Inflammatory macrophage treated with lipopolysaccharide for 4 hours (primary cell): ENCODE measurements at places on chromosomes 4 and X.

DNA sequence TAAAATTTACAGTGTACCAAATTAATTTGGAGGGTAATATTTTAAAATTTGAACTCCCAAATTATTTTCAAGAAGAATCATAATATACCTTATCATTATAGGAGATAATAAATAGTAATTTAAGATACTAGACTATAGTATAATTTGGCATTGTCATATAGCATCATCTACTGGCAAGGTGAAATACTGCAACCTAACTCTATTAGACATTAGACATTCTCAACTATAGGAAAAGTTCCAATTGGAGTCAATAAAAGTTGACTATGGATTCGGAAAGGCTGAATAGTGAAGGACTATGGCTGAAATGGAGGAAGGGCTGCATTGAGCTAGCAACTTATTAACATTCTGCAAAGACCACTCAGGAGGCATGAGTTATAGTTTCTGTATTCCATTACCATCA lies 113.0 kb downstream of the PRDM5 start:
- DNase-seq: peak; percentile 16

DNA sequence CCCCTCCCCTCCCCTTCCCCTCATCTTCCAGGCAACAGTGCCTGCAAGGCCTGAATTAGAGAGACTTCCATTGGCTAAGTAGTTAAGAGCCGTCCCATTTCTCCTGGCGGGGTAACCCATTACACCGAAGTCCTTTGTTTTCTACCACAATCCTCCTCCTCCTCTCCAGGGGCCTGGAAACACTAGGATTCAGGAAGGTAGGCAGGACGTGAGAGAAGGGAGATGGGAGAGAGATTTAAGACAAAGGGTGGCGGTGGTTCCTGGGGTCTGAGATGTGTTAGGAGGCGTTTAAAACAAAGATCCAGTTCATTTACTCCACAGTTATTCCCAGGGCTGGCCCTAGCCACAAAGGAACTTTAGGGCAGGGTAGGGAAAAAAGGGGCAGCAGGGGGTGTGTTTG lies 28.0 kb downstream of the NYX start:
- no peak for DNase-seq

DNA sequence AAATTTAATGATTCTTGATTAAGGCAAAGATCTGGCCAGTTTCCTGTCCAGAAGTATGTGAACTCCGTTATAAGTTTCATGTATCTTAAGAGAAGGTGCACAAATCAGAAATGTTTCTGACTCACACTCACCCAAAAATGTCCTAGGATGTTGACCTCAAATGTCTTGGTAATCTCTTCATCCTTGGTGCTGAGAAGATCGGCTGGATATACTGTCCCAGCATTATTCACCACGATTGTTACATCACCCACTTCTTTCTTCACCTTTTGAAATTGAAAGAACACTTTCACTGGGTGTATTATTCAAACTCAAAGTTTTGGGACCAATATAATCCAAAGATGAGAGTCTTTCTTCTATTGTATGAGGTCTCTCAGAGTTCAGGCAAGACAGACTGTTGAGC lies 5.7 kb downstream of the HSD17B13 start:
- no peak for DNase-seq

- no peak for DNase-seq
Observed at GRCh38 chr4:102527695-102528283, 26.6 kb downstream of the NFKB1 start.

GRCh38 chr4:181424362-181425016 lies 818.7 kb upstream of the TENM3 start:
- DNase-seq: no peak

DNA sequence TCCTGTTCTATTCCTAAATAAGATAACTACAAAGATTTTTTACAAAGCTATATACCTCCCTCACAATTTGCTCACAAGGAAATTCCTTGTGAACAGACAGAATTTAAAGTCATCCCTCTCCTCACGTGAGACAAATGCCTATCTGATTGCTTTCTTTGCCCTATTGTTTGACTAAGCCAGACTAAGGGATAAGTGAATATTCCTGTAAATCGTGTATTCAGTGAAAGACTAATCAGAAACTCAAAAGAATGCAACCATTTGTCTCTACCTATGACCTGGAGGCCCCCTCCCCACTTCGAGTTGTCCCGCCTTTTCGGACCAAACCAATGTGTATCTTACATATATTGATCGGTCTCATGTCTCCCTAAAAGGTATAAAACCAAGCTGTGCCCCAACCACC lies 15.3 kb upstream of the ZBTB33 start:
- DNase-seq: no peak

GRCh38 chrX:25523574-25524540 lies 508.1 kb upstream of the ARX start:
- no peak for DNase-seq

DNA sequence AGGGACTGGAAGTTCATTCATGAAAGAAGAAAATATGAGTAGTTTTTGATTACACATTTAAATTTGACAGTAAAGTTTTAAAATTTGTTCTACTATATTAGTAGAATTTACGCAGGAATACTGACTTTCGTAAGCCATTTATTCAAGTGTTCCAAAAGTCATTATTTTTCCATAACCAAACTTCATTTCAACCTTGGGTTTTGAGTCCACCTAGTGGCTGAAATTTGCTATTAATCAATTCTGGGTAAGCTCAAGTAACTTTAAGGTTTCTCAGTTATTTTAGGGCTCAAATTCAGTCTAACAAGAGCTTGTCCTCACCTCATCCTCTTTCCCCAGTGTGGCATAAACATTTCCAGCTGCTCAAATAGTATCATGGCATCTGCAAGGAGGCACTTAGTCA lies 175.4 kb downstream of the SH3BGRL start:
- DNase-seq: peak; percentile 28

- peak; percentile 17 for DNase-seq
Observed at GRCh38 chr4:128287141-128287870, at the start of gene PGRMC2. TSS of gene PGRMC2 (minus strand) at chr4:128287813. CDS start at chr4:128287790, 23 bp downstream.

GRCh38 chr4:59091146-59092142 lies 1981.3 kb upstream of the IGFBP7 start:
- no peak for DNase-seq

DNA sequence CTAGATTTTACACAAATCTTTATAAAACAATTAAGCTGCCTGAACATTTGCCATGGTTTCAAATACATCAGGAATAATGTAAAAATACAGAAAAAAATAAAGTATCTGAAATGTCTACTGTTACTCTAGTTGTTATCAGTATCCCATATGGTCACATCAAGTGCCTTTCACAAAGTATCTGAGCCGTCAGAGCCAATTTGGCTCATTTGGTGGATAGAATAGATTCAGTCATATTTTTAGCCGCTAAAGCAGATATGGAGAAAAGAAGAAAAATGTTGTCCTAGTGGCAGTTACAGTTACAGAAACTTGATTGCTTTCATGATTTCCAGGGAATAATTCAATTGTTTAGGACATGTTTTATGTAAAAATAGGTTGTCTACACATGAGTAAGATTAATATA lies 641.1 kb downstream of the RAPGEF2 start:
- no peak for DNase-seq

DNA sequence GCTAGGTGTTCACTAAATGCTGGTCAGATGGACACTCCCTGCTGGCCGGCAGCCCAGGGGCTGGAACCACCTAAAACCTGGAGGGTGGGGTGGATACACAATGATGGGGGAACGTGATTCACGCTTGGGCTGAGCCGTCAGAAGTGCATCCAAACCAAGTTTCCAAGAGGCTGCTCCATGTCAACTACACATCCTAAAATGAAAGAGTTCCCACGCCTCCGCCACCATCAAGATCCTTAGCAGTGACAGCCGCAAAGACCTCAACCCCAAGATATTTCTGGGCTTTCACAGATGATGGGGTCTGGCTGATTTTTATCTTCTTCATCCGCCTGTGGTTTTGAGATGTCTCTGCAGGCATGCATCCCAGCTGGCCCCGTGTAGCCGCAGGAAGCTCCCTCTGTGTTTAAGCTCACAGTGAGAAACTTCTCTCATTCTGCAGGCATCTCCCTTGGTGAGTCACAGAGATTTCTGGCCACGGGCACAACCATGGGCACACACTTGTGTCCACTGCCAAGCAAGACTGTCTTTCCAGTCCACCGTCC lies 84.4 kb downstream of the HTRA3 start:
- no peak for DNase-seq

DNA sequence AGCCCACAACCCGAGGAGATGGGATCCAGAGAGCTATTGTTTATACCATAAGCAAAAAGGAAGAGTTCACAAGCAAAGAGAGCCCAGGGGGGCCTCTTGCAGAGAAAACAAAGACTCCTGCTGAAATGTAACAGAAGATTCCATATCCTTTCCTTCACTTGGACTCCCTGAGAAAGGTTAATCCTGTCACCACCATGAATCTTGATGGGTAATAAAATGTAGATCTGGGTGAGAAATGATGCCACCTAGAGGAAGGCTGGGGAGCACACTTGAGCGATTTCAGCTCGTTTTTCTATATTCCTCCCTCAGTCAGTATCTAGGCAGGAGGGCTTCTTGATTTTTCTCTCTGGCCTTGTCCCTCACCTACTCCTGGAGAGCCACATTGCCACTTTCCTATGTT lies 10.2 kb upstream of the KCNE5 start:
- DNase-seq: no peak

DNA sequence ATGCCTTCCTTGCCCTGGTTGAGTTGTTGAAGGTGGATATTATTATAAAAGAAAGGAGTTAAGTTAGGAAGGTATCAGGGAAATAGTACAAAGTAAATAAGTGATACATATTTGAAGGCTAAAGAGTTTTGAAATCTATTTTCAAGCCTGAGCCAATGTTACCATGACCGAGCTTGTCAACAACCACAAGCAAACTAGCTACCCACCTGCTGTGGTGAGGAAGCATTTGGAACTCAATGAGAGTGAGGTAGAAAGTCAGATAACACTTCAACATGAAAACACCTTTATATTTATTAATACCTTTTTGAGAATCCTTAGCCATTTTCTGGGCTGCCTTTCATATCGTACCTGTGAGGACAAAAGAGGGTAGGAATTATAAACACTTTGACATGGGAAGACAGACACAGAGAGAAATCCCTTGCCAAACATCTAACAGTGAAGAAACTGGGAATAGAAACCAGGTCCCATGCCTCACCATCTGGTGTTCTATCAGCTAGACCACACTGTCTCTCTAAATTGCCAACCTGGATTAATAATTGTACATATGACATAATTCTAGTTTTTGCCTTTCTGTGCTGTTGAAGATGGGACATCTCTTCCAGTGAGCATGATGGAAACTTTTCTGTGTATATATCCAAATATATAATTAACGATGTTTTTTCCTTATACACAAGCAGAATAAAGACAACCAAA lies 606.4 kb upstream of the NR3C2 start:
- no peak for DNase-seq

GRCh38 chr4:152301381-152301780 lies 234.5 kb downstream of the FBXW7 start:
- no peak for DNase-seq

- DNase-seq: peak; percentile 78
Observed at GRCh38 chr4:110492522-110492921, 16.6 kb downstream of the ENPEP start.

DNA sequence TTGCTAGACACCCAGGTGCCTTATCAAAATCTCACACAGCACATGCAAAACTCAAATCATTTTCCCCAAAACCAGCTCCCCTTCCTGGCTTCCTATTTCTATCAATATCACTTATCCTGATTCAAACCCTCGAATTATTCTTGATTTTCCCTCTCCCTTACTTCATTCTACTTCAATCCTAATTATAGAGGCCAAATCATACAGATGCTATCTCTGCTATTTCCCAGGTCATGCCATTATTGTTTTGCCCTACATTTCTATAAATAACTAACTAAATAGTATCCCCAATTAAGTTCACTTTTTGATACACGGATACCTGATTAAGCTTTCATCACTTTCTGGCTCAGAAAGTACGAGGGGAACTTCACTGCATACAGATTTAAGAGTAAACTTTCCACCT lies 62.4 kb downstream of the FBXL5 start:
- DNase-seq: no peak

GRCh38 chr4:104017213-104017612 lies 297.4 kb upstream of the TACR3 start:
- DNase-seq: no peak
